ENCODE measurements at places on chromosomes 1 and 21. TPM values are rescaled to one million over a fixed set of nuclear protein-coding genes. Genes with fewer than 3 reads are reported as not detected.

The PLCH2 gene
- polyA plus RNA-seq: 0.86 TPM

DNA sequence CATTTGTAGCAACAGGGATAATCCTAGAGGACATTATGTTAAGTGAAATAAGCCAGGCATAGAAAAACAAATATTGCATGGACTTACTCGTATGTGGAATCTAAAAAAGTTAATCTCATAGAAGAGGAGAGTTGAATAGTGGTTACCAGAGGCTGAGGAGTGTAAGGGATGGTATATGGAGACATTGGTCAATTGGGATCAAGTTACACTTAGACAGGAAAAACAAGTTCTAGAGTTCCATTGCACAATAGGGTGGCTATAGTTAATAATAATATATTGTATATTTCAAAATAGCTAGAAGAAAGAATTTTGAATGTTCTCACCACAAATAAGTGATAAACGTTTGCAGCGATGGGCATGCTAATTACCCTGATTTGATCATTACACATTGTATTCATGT lies 354.6 kb downstream of the SEC16B start:
- no peak for DNase-seq

GRCh38 chr1:228935198-228935663 lies 200.0 kb downstream of the RHOU start:
- no peak for DNase-seq

DNA sequence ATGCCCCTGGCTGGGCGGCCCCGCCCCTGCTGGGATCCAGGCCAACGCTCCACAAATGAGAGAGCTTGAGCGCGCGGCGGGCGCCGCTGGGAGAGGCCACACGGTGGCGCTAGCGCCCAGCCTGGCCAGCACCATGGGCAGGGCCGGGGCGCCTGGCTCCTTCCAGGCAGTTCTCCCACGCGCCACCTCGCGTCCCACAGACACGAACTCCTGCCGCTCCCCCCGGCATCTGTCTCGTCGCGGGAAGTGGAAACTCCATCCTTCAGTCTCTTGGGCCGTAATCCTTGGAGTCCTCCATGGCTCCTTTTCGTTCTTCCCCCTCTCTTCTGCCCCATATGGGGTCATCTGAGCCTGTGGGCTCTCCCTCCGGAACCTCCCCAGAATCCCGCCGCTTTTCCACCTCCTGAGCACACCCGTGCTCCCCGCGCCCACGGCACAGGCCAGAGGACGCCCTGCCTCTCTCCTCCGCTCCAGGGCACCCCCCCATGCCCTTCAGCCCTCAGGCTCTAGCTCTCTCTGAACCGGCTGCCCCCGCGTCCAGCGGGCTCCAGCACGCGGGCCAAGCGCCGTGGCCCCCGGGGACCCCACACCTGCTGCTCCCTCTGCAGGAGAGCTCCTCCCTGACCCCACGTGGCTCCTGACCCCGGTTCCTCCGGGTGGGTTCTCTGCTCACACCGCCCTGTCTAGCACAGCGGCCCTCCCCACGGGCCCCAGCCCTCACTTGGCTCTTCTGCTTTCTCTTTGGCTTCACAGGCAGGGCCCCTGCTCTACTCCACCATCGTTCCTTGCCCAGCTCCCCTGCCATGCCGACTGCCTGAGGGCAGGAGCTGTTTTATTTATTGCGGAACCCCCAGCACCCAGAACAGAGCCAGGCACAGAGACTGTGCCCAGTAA lies 31.9 kb upstream of the EDN2 start:
- DNase-seq: peak; percentile 85

The OR2T2 gene
- not detected for polyA plus RNA-seq

The CACNA1S gene
- 0.37 TPM for polyA plus RNA-seq

DNA sequence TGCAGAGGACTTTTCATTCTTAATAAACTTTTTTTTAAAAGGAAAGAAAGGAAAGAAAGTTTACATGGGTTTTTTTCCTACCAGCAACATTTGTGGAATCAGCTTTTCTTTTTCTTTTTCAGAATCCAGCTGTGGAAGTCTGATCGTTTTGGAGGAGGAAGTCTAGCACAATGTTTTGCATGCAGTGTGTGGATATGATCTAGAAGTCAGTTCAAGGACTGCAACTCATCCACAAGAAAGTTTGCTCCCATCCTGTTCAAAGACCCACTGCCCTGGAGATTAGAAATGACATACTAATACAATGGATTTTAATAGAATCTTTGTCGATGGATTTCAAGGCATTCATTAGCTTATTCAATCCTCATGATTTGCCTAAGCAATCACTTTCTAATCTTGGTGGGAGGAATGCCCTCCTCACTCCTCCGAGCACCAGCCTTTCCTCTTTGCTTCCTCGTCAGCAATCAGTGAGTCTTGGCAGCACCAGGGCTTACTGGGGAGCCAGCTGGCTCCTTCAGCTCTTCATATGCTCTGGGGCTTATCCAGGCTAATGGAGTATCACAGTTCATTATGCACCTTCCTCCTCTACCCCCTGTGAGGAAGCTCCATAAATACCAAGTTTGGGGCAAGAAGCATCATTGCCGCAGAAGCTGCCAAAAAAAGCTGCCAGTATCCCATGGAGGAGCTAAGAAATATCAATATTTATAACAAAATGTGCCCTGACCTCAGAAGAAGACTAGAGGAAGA lies 392.3 kb upstream of the PKN2 start:
- no peak for DNase-seq

DNA sequence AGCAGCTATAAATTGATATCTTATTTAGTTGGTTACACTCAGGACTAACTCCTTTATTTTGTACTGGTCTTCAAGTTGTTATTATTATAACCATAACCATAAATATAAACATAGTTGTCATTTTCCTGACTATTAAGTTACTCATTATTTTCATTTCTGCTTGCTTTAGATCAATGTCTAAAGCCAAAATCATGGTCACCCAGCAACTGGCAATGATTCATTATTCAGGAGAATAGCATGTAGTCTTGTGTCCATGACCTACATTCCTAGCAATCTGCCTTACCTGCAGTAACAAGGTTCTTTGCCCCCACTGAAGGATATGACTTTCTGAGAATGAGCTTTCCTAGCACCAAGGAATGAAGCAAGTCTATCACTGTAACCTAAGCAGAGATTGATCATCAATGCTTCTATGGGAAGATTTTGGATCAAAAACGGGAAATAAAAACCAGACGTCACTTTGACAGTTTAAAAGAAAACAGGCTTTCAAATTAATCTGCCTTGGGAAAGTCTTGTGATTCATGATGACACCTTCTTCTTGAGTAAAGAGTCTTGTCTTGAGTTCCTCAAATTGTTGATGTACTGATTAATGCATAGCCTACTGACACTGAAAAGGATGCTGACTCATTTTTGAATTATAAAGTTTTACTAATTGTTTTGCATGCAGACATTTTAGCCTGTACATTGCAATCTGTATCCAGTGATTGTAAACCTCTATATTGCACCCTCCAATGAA lies 203.3 kb upstream of the IVNS1ABP start:
- no peak for DNase-seq

GRCh38 chr1:42807056-42807668 lies 9.8 kb upstream of the ERMAP start:
- no peak for DNase-seq

- DNase-seq: no peak
Observed at GRCh38 chr1:59083946-59084865, 212.7 kb upstream of the FGGY start.

The NIBAN1 gene
- polyA plus RNA-seq: 3.7 TPM

- DNase-seq: no peak
Observed at GRCh38 chr21:28776251-28776650, 216.4 kb downstream of the LTN1 start.

The CDA gene
- polyA plus RNA-seq: 6.5 TPM

DNA sequence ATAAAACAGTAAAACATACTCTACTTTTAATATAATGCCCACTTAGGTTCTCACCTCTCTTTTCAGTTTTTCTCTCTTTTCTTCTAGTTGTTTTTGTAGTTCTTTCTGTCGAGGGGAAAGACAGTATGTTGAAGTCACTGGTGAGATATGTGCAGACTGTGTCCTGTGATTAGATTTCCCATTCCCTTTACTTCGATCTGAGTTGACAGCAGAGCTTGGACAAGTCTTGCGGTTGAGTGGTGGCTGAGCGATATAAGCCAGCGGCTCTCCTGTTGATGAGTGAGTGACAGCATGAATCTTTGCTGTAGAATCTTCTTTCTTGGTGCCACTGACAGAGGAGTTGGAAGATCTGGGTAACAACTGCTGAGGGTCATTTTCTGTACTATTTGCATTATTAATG lies 6.0 kb downstream of the CCDC181 start:
- DNase-seq: no peak

DNA sequence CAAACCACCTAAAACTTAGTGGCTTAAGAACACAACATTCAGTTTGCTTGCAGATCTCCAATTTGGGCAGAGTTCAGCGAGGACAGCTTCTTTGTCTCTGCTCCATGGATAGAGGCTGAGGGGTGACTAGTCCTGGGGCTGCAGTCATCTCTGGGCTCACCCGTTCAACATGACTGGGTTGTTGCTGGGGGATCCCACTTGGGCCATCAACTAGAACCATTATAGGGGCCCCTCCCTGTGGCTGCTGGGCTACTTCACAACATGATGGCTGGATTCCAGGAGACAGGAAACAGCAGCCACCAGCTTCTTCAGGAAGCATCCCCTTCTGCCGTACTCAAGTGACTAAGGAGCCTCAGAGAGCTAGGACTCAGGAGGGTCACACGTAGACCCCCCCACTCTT lies 140.9 kb downstream of the RHOU start:
- DNase-seq: no peak
